ENCODE measurements at places on chromosomes 16 and 17.

- DNase-seq = no peak
Observed at GRCh38 chr17:28133562-28133970, 91.1 kb downstream of the NLK start.

DNA sequence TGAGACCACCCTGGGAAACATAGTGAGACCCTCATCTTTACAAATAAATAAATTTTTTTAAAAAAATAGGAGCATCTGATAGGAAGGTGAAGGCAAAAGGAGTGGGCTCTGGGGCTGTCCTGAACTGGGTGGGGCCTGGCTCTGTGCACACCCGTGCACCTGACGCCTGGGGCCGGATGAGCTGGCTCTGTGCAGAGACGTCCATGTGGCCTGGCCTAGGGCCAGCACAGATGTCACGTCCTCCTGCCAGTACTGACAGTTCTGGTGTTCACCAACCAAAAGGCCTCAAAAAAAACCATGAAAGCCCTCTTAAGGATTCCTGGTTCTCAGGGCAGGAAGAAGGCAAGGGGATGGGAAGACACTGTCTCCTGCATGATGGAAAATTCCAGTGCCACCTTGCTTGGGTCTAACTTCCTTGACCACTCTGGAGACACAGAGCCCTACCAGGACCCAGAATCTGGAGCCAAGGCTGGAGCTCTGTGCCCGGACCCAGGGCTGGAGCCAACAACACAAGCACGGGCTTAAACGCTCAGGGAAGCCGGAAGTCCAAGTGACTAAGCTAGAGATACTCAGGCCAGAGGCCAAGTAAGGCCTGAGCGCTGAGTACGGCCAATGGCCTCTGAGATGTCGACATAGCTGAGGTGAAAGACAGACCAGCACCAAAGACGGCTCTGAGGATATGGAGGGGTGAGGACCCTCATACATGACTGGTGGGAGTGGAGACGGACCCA is 32.9 kb downstream of the COPRS start:
- DNase-seq = no peak

- DNase-seq = no peak
Observed at GRCh38 chr16:57966204-57966771, 4.6 kb downstream of the CNGB1 start.

- no peak for DNase-seq
Observed at GRCh38 chr17:27531469-27531961, 75.3 kb downstream of the KSR1 start.

- DNase-seq = no peak
Observed at GRCh38 chr16:80459331-80459777, 81.4 kb upstream of the DYNLRB2 start.

DNA sequence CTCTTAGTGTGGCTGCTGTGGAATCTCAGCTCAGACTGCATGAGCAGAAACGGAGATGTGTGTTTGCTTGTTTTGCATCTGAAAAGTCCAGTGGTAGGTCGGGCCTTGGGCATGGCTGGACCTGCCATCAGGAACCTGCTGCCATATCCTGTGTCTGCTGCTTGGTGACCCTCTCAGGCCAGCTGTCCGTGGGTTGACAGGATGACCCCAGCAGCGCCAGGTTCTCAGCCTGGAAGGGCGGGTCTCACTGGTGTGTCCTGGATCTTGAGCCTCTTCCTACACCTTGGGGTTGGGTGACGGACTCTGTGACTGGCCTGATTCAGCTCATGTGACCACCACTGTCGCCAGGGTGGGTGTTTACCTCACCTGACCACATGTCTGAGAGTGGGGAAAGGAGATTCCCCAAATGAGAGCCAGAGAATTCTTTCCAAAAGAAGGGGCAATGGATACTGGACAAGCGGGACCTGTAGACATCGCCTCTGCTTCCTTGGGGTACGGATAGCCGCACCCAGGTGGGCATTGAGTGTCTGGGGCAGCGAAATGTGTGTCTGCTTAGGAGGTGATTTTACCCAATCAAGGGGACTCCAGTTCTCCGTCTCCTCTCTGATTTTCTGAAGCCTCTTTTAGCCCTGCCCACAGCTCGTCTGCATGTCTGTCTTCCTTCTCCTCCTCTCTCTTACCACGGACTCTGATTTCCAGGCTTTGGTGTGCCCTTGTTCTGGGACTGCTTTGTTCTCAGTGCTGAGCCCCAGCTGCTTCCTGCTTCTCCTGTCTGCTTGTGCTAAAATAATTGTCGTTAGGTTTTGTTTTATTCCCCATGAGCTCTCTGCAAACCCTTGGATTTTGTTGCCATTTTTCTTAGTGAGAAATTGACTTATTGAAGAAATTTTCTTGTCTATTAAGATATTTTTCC is 399.7 kb downstream of the CPPED1 start:
- DNase-seq = no peak

GRCh38 chr17:77716289-77716926 is 242.1 kb upstream of the TNRC6C start:
- DNase-seq = no peak

DNA sequence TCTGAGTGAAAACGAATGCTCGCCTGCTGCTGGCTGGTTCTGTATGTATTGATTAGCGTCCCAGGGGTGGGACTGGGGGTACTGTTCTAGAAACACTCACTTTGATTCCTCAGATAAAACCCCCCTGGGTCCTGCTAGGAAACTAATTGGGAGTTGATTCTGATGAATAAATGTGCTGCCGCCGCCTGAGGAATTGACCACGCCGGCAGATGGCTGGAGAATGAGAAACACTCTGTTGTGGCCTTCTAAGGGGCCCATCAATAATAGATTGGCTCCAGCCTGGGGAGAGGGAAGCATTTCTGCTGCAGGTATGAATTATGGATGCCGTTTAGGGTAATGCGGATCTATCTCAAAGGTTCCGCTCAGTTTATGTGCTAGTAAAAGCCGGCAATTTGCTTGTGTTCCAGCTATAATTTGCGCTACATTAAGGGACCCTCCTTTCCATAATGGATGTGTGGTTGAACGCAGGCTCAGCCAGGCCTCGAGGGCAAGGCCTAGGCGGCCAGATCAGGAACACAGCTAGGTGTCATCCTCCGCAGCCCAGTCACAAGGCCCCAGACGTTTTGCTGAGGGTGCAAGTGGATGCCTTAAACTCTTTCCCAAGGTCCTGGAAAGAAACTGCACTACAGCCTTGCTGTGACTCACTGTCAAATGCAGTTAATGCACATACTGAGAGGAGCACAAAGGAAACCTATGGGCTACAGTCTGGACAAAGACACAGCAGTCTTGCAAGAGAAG is 132.2 kb upstream of the HS3ST2 start:
- no peak for DNase-seq

- no peak for DNase-seq
Observed at GRCh38 chr16:75139498-75139897, 8.8 kb upstream of the ZFP1 start.
